Stimulated activated CD8-positive, alpha-beta memory T cell treated with anti-CD3 and anti-CD28 coated beads, Interleukin-2, amount 100 ng/mL, for 1 hour (primary cell): ENCODE measurements at places on chromosomes 4 and X.
A peak's percentile ranks its signal among the peaks of the same experiment; 100 is the strongest.

- no peak for DNase-seq
Observed at GRCh38 chr4:96986816-96987215, 1146.9 kb downstream of the PDHA2 start.

DNA sequence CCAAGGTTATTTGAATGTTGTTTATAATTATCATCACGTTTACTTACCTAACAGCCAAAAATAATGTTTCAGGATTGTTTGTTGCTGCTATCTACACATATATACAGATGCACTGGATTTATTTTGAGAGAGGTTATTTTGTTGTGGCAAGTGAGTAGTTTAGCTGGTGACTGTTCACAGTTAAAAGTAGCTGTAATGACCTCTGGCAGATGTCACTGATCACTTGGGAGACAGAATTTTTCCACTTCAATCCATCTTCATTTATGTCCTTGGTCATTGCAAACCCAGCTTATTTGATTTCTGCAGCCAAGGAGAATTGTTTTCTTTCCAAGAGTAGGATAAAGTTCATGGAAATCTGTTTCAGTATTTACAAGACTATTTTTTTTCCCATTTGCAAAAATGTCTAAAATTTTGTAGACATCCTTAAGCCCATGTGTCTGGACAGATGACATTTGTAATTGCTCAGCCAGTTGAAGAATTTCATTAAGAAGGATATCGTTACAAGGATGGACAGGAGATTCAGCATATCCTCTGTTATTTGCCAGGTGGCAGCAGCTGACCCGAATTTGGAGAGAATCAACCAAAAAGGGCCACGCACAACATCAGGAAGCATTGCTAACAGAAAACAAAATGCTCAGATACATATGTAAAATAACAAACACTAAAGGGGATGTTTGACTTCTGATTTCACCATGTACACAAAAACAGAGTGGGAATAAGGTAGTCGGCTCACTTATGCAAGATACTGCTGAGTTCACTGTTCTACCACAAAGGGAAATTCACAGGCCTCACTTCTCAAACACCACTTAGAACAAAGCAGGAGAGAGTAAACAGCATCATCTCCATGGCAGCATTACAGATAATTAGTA is 64.5 kb downstream of the GPRIN3 start:
- DNase-seq: no peak

- DNase-seq: no peak
Observed at GRCh38 chrX:41590641-41591040, 98.1 kb upstream of the GPR34 start.

DNA sequence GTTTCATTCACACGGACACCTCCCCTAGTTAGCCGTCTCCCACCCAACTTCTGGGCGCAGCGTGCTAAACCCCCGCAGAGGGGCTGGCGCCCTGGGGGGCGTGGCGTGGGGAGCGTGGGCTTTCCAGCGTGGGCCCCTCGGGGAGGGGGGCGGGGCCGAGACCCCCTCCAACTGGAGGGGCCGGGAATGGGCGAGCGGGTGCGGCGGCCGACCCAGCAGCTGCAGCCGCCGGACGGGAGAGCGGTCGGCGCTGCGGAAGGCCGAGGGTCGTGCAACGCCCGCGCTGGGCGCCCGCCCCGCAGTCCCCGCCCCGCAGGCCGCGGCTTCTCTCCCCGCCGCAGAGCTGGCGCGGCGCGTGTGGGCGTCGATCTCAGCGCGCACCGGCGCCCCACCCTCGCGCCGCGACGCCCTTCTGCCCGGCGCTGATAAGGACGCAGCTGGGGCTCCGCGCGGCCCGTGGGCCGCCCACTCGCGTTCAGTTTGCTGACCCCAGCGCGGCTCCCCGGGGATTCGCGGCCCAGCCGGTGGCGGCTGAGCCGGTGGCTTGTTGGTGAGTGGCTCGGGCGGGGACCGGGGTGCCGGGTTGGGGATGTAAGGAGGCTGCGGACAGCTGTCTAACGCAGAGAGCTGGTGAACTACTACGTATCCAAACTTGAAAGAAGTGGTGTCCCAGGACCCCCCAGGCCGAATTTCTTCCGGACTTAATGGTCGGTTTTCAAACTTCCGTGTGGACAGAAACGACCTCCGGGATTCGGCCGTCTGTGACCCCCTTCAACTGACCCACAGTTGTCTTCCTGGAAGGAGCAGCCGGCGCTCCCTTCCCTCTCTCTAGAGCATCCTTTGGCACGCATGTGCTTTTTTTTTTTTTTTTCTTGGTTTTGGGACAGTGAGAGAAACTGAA is 1.5 kb downstream of the FHDC1 start:
- no peak for DNase-seq

DNA sequence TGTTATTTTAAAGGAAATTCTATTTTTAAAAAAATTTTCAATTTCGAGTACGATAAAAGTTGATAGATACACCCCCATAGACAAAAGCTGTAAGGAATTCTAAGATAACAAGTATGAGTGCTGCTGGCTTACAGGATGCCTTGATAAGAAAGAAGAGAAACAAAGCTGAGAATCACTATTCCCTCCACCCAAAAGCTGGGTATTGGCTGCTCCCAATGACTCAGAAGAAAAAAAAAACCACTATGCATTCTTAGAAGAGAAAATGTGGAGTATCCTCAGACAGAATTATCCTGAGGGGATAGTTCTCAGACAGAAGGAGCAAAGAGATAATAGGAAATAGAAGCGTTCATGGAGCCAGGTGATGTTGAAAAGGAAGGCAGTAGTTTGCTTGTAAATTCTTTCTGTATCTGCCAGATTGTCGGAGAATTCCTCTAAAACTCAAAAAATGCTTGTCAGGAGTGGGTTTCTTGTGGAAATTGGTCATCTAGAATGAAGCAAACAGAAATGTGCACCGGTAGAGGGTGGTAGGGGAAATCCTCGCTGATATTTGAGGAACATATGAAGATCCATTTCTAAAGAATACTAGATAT is 217.5 kb upstream of the ADAMTS3 start:
- no peak for DNase-seq

- no peak for DNase-seq
Observed at GRCh38 chr4:141609243-141609642, 27.1 kb upstream of the IL15 start.

DNA sequence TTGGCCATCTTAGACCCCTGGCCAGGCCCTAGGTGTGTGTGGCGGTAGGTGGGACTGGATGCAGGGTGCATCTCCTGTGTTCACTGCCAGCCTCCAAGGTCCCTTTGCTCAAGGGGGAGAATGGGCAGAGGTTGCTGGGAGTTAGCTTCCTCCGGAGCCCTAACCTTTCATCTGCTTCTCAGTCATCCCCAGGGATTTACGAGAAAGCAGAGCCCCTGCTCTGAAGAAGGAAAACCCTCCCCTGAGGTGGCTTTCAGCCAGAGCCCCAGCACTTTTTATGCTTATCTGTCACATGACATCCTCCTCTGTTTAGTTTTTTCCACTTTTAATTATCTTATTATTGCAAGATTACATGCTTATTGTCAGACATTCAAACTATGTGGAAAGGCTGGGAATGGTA is 44.9 kb upstream of the DDX3X start:
- DNase-seq: no peak

DNA sequence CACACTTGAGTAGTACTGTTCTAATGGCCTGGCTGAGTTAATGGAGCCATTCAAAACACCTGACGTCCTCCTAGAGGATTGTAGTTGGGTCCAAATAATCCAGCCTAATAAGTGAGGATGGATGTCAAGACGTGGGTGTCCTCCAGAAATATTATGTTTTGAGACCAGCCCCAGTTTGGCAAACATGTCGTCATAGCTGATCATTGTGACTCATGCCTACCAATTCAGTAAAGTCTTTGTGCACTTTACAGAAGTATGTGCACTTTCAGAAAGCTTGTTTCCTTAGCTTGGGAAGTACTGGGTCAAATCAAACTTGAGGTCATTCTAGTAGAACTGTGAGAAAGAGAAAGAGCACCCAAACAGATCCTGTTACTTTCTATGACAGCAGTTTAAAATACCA is 37.6 kb upstream of the GLRA2 start:
- no peak for DNase-seq

GRCh38 chr4:31411565-31411964 is 691.4 kb downstream of the PCDH7 start:
- DNase-seq: no peak

DNA sequence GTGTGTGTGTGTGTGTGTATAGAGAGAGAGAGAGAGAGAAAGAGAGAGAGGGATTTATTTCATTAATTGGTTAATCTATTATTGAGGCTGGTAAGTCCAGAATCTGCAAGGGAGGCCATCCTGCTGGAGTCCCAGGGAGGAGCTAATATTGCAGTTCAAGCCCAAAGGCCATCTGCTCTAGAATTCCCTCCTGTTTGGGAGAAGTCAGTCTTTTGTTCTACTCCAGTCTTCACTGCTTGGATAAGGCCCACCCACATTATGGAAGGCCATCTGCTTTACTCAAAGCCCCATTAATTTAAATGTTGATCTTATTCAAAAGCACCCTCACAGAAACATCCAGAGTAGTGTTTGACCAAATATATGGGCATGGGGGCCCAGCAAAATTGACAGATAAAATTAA is 317.5 kb upstream of the RASGEF1B start:
- no peak for DNase-seq

DNA sequence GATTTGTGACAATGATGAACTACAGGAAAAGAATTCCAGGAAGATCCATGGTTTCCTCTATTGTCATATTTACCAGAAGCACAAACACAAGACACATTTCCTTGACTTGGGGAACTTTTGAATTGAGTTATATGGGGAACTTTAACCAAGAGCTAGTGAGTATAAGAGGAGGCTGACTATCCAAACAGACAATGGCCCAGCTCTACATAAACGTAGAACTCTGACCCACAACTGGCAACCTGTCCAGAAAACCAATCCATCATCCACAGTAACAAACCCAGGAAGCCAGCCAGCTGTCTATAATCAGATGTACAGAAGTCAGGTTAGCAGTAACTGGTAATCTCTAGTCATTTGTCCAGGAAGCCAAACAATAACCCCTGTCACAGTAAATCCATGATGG is 167.0 kb upstream of the CPEB2 start:
- DNase-seq: no peak

- DNase-seq: no peak
Observed at GRCh38 chrX:8191022-8191421, 20.0 kb upstream of the VCX2 start.

GRCh38 chrX:132088864-132089263 is 39.0 kb downstream of the FRMD7 start:
- DNase-seq: no peak

DNA sequence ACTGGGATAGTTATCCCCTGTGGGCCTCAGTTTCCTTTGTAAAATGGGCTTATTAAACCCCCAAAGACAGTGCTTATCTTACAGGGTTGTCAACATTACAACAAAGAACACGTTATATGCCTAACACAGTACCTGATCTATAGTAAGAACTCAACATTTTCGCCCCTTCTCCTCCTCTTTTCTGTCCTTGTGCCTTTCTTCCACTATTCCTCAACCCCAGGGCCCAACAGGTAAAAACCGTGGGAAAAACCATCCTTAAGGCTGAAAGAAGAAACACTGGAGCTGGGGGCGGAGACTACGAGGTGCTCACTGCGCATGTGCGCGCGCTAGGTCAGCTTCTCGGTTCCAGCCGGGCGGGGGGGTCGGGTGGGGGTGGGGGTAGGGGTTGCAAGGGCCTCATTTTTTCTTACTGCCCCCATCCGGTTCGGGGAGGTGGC is 426 bp upstream of the XIAP start:
- DNase-seq: peak; percentile 46

- DNase-seq: no peak
Observed at GRCh38 chr4:79854856-79855502, 218.1 kb downstream of the ANTXR2 start.

DNA sequence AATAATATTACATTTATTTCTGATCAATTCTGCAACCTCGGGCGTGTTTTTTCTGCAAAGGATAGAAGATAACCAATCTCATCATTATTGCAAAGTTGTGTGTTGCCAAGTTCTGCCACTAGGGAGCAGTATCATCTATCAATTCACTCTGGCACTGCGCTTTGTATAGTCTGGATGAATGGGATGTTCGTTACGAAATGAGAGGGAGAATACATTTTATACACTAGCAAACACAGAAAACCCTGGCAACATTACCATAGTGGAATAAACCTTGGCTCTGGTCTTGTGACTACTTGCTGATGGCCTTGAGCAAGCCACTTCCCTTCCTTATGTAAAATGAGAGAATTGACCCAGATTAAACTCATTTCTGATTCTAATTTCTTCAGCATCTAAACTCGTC is 97.5 kb upstream of the ZNF518B start:
- no peak for DNase-seq

DNA sequence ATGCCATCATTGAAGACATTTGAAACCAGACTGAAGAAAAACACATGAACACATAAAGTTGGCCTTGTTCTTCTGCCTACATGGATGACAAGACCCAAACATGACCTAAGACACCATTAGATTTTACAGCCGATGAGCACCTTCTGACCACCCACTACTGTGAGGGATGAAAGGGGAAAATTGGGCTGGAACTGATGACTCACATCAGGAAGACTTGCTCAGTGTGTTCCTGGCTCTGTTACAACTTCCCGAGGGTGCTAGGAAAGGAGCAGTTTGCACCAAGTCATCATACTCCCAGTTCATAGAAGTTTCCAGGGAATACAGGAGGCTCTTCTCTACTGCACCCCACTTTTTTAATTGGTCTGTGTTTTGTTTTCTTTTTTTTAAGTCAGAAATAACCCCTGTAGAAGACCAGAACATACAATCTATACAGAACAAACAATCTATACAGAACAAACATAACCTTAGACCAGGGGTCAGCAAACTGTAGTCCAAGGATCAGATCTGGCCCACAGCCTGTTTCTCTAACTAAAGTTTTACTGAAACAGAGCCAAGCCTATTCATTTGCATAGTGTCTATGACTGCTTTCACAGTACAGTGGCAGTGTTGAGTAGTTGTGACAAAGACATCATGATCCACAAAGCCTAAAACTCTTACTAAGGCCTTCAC is 25.3 kb downstream of the BTC start:
- DNase-seq: no peak

- DNase-seq: no peak
Observed at GRCh38 chr4:139042981-139043460, 27.4 kb downstream of the NOCT start.

- no peak for DNase-seq
Observed at GRCh38 chr4:138674209-138674608, 341.4 kb upstream of the NOCT start.

DNA sequence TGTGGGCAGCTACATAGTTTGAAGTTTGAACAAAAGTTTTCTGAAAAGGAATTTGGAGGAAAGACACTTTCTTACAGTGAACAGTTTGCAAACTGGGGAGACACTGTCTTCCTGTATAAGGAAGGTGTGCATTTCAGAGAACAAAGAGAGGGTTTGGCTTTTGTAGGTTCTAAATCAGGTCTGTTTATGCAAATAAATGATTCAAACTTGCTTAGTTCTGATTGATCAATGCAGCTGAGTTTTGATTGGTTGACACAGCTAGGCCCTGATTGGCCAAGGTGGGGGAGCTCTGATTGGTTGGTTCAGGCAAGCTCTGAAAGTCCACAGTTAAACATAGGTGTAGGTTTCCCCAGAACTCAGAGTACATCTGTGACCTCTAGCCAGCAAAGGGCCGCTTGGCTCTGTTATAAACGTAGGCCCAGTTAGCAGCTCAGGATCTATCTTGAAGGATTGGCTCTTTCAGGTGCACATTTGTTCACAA is 63.0 kb upstream of the ENPP6 start:
- no peak for DNase-seq

- DNase-seq: no peak
Observed at GRCh38 chr4:60314416-60314815, 885.7 kb upstream of the ADGRL3 start.
